ENCODE measurements at places on chromosomes 12 and 14.

GRCh38 chr12:61998791-61999190, 261.4 kb upstream of the USP15 start:
- no peak for DNase-seq

- no peak for DNase-seq
Measured at GRCh38 chr12:94141892-94142291, 6.5 kb upstream of the PLXNC1 start.

- no peak for DNase-seq
Measured at GRCh38 chr12:67449591-67450052, 180.5 kb downstream of the CAND1 start.

GRCh38 chr12:108773798-108774788, 42.8 kb upstream of the CORO1C start:
- peak; percentile 75 for DNase-seq

- no peak for DNase-seq
Measured at GRCh38 chr12:52739963-52740362, 36.6 kb upstream of the KRT77 start.

GRCh38 chr12:51322452-51322851, 1.5 kb downstream of the BIN2 start:
- DNase-seq = no peak

- DNase-seq = no peak
Measured at GRCh38 chr12:78964521-78964920, 99.9 kb downstream of the SYT1 start.

DNA sequence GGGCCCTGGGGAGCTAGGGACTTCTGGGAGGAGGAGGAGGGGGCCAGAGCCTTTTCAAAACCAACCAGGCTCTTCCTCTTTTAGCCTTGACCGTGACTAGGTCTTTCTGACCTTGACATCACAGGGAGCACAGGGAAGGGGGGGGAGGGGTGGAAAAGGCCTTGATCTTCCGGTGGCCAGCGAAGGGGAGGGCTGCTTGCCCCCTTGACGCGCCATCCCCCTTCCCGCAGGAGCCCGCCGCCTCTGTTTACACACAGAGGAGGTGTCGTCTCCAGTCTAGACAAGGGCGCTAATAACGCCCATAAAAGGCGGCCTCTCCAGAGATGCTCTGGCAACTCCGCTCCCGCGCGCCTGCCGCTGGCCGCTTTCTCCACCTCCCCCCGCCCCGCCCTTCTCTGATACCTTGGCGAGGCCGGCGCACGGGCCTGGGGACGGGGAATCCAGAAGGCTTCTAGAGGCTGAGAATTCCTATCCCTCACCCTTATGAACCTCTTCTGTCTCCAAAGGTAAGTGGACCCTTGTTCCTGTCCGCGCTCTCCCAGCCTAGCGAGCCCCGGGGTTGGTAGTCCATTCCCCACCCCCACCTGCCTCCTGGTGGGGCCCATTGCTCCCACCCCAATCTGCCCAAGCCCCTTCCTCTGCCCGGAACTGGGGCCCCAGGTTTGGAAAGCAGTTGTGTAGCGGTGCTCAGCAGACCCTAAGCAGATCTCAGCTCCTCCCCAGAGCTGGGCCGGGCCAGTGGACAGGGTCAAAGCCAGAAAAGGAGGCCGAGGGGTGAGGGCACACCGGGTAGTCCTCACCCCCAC, 4.9 kb upstream of the HOXC12 start:
- no peak for DNase-seq

DNA sequence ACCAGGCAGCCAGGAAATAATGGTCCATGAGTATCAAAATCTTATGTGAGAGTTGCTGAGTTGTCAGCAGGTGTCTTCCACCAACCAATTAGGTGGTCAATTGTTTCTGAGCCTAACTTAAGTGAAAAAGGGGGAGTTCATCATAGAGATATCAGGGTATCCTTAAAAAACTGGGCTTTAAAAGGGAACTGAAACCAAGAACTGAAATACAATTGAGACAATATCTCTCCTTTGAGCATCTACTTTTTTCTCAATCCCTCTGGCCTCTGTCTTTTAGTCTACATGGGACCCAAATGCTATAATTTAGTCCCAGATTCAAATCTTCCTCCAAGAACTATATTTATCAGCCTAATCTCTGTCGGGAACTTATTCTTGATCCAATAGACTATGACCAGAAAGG, 201.0 kb downstream of the BTG1 start:
- DNase-seq = no peak

GRCh38 chr12:109182041-109182839, 65.9 kb downstream of the ACACB start:
- DNase-seq = no peak

DNA sequence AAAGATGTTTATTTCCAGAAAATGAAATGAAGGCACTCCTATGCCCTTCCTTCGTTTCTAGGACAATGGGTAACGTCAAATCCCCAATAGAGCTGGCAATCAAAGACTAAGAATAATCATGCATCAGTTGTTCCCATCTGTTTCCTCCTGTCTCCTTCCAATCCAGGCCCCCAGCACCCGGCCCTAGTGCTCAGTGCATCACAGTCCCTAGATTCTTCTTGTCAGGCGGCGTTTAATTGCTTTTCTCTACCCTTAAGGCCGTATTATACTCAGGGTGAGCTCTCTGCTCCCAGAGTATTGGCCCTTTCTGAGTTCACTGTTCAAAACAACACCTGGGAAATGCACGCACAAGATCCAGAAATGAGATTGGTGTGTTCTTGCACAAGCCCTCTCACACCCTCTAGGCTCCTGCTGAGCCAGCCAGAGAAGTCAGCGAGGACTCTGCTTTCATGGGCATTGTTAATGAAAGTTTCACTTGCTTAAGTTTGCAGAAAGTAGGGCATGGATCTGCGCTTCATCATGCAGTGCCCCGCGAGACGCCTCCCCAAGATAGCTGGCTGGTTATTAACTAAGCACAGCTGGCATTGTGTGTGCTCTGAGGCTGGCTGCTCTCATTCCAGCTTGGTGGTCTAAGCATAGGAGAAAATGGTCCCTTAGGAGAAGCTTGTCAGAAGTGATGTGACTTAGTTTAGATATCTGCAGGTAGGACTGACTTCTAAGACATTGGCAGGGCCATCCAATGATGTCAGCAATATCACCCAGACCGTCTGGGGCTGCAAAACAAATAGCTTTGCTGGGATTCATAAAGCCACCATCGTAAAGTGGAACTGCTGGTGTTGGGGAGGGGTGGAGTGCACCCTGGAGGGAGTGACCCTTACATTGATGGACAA, 28.7 kb downstream of the CRACR2A start:
- DNase-seq = no peak

- peak; percentile 87 for DNase-seq
Measured at GRCh38 chr12:53743266-53744129, 8.3 kb downstream of the CISTR start.

- DNase-seq = no peak
Measured at GRCh38 chr14:77324289-77324688, 3.5 kb downstream of the GSTZ1 start.

DNA sequence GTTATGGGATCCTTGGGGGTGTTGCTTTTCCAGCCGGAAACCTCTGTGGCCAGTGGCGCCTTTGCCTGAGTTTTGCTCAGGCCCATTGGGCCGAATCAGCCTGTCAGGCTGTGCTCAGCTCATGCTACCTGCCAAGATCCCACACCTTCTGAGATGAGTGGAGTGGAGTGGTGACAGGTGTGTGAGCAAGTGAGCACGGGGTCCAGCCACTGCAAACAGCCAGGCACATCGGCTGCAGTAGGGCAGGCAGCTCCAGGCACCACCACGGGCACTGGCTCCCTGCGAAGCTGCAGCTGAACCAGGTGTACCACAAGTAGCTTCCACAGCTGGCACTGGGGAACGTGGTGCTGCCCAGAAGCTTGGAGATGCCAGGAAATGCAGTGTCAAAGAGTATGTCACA, 21.1 kb upstream of the WDR89 start:
- no peak for DNase-seq

- DNase-seq = no peak
Measured at GRCh38 chr12:132117558-132117875, 26.6 kb downstream of the DDX51 start.

- peak; percentile 61 for DNase-seq
Measured at GRCh38 chr14:30283822-30284446, 275.0 kb upstream of the G2E3 start.

DNA sequence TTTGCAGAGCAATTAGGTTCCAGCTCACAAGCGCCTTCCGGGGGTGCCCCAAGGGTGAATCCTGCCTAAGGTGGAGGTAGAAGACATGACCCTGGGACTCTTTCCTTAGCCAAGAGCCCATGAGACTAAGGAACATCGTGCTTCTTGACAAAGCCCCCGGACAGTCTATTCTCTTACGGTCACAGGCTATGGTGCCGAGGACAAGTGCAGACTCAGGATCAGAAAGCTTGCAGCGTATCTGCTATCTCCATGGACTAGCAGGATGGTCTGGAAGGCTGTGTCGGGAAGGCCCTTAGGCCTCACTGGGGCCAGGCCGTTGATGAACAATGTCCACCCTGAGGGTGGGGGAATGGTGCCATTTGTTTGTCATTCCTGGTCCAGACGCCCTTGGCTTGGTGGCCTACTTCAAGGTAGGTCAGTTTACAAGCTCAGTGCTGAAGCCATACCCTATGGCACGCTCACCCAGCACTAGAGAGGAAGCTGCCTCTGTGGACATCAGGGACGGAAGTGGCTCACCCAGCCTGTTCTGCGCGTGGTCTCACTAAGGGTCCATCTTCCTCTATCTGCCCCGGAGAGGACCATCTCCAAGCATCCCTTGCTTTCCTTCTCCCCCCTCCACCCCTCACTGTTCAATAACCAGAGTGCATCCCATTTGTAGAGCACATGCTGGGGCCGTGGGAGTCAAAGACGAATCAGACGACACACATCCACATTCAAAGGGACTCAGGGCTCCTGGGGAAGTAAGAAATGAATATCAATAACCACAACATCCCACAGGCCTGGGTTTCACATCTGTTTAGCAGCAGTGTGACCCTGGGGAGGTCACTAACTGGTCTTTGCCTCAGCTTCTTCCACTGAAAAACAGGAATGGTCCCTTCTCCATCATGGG, 45.0 kb upstream of the IQSEC3 start:
- DNase-seq = peak; percentile 7

DNA sequence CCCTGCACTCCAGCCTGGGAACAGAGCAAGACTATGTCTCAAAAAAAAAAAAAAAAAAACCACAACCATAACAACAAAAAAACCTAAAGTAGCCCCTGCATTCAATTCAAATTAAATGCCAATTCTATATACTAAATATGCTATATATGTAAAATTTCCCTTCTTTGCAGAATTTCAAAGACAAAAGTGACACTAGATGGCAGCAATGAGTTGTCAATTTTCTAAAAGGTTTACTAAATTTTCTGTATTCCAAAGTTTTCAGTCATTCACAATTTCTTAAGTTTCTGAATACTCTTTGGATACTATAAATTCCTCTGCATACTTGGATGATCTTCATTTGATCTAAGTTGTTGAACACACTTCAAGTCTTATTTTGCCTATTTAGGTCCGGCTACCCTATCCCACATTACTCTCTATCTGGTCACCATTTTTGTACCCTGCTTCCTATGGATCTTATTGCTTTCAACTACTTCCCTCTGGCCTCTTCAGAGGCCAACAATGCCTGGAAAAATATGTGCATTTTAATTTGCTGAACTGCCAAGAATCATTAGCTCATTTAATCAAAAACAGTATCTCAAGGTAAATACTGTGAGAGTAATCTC, 27.9 kb downstream of the HNRNPC start:
- peak; percentile 44 for DNase-seq

- no peak for DNase-seq
Measured at GRCh38 chr14:100051543-100051942, 13.7 kb upstream of the EVL start.

DNA sequence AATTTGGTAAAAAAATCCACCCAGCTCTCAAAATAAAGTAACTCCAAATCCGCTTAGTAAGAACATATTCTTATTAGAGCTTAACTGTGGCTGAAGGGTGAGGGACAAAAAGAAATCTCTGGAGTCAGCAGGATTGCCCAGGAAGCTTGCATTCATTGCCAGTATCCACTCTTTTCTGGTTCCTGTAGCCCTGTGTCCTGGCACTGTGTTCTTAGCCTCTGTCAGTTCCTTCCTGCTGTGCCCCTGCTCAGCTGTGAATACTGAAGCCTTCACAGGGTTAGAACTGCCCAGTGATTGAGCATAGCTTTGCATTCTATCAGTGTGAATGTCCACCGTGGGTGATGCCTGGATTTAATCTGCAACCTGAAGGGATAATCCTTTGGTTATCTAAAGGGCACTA, 266.9 kb upstream of the PELI2 start:
- DNase-seq = no peak

DNA sequence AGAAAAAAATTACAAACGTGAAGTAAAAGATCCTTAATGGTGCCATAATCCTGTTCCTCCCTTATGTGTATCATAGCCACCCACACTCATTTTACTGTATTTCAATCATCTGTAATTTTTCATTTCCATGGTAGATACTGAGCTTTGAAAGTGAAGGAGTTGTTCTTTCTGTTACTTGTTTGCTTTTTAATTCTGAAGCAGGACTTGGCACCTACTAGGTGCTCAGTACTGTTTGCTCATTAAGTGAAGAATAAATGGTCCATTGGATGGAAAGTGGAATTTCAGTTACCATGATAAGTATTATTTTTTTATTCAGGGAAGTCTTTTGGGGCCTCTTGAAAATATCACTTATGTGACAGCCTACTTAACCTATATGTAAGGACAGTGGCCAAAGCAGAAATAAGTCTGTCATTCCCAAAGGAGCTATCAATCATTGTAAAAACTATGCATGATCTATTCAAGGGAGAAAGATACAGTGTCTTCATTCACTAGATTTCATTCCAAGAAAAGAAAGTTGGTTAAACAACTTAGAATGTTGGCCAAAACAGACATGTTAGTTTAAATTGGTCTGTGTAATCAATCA, 1244.4 kb upstream of the SEL1L start:
- no peak for DNase-seq

- DNase-seq = no peak
Measured at GRCh38 chr14:95981965-95982364, 57.2 kb upstream of the C14orf132 start.

- DNase-seq = no peak
Measured at GRCh38 chr12:110012659-110013058, 13.4 kb downstream of the ANKRD13A start.

DNA sequence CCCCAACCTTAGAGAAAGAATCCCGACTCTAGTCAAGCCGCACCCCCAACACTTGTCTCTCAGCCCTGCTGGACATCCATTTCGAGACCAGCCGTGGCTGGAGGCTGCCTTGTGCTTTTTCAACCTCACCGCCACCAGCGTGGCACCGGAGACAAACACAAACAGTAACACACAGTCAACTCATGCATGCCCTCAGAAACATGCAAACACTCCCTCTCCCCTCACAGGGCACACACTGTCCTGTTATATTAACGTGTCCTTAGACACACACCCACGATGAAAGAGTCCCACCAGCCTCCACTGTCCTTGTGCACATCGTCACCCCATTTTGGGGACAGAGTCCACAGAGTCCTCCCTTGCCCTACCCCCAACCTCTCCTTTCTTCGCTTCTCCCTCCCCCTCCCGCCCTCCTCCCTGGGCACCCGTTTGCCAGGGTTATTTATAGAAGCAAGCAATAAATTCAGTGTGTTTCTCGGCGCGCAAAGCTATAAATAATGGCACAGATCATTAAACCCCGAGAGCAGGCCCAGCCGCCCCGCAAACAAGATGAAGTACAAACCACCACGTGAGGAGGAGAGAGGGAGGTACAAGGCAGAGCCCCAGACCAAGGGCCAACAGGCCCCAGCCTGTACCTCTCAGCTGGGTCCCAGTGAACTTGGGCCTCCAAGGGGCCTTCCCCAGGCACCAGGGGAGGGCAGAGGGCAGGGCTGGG, 27.9 kb downstream of the SMUG1 start:
- DNase-seq = no peak
